Spinal cord (tissue), 10 donors: ENCODE measurements at places on chromosomes 16 and 17.

GRCh38 chr16:57446531-57447185, 527 bp downstream of the CIAPIN1 start:
- peak; percentile 80 for DNase-seq
- H3K27ac ChIP-seq, result peak overlapping the region; percentile 78
- H3K4me1 ChIP-seq, result peaks cover 19% of the 10 kb centered on the region
- H3K27me3 ChIP-seq, result no peaks in the 10 kb centered on the region

DNA sequence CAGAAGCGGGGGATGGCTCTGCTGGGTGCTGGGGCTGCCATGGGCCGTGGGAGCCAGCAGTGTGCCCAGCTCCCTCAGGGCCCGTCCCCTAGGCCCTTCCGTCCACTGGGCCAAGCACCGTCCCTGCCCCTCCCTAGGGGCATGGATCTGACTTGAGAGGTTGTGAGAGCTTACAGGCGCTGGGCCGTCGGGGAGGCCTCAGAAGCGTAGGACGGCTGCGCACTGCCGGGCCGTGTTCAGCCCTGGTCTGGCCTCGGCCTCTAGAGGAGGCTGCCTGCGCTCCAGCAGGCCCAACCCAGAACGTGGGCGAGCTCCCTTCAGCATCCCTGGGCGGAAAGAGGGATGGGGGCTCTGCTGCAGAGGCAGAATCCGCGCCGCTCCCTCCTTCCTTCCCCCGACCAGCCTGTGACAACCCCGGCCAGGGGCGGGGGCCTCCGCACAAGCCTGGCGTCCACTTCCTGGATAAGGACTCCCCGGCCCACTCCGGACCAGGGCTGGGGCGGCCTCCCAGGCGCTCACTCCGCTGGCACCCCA, 685 bp upstream of the MPG start:
- H3K27ac ChIP-seq, result peak overlapping the region; percentile 77
- H3K27me3 ChIP-seq, result peaks cover 13% of the 10 kb centered on the region
- peak overlapping the region; percentile 50 for H3K4me3 ChIP-seq
- peaks cover 29% of the 10 kb centered on the region for H3K36me3 ChIP-seq
- DNase-seq, result peak; percentile 39
- H3K4me1 ChIP-seq, result peaks cover 68% of the 10 kb centered on the region

DNA sequence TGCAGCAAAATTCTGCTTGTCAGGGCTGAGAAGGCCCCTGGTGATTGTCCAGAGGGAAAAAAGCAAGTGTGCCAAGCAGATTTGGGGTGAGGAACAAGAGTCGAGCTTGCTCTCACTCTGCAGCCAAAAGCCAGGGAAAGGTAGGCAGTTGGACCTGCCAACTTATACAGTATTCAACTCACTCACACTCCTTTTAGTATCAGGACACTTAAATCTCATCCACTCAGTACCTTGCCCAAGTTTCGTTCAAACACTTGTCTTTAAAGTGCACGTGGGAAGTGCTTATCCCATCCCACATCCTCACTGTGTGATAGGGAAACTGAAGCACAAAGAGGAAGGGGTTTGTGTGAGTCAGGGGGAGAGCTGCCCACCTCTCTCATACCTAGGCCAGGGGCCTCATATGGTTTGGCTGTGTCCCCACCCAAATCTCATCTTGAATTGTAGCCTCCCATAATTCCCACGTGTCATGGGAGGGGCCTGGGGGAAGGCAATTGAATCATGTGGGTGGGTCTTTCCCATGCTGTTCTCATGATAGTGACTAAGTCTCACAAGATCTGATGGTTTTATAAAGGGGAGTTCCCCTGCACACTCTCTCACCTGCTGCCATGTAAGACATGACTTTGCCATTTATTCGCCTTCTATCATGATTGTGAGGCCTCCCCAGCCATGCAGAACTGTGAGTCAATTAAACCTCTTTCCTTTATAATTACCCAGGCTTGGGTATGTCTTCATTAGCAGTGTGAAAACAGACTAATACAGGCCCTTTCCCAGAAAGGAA, 25.6 kb upstream of the CES5A start:
- H3K27me3 ChIP-seq, result no peaks in the 10 kb centered on the region
- H3K27ac ChIP-seq, result no peak overlapping the region
- peaks cover 14% of the 10 kb centered on the region for H3K4me1 ChIP-seq
- no peak overlapping the region for H3K4me3 ChIP-seq
- H3K36me3 ChIP-seq, result no peaks in the 10 kb centered on the region

- H3K27me3 ChIP-seq, result peaks cover 46% of the 10 kb centered on the region
- peak; percentile 91 for DNase-seq
- peaks cover 87% of the 10 kb centered on the region for H3K4me1 ChIP-seq
These were observed 1.9 kb downstream of the CCR10 start for GRCh38 chr17:42679492-42680330.
